ENCODE measurements at places on chromosomes 5 and 9.

GRCh38 chr5:149062371-149063016 lies 368 bp downstream of the SH3TC2 start:
- no peak for DNase-seq

GRCh38 chr5:160649304-160649703 lies 202.7 kb downstream of the ATP10B start:
- peak; percentile 16 for DNase-seq

DNA sequence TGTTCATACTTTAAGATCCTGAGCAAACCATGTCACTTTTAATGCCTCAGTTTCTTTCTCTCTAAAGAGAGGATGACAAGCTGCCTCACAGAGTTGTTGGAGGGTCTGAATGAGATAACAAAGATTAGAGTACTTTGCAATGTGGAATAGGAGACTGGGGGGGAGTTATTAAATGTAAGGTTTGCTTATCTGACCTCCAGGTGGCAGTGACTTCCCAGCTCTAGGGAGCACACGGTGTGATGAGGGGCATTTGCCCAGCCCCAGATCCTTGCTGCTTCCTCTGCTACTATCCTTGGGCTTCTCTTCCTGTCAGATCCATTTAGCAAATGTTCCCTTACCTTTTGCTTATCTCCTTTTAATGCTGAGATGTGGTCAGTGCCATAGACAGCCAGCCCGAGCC lies 30.7 kb downstream of the ENHO start:
- DNase-seq = peak; percentile 9

GRCh38 chr5:78574131-78574673 lies 74.4 kb downstream of the LHFPL2 start:
- DNase-seq = no peak

GRCh38 chr5:87686975-87687374 lies 274.2 kb upstream of the CCNH start:
- no peak for DNase-seq

DNA sequence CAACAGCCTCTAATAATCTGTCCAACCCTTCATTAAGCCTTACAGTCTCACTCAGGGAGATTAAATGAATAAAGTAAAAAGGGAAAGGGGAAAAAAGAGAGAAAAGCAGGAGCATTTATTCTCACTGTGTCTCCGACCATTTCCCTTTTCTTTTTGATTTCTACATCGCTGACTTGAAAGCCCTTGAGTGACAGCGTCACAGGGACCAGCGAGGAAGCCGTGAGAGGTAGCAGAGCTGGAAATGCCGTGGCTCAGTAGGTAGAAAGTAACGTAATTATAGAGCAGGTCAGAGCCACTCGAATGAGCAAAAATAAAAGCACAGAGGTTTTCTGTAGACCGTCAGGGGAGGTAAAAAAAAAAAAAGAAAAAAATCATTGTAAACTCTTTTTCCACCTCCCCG lies 52.4 kb downstream of the ASS1 start:
- no peak for DNase-seq

DNA sequence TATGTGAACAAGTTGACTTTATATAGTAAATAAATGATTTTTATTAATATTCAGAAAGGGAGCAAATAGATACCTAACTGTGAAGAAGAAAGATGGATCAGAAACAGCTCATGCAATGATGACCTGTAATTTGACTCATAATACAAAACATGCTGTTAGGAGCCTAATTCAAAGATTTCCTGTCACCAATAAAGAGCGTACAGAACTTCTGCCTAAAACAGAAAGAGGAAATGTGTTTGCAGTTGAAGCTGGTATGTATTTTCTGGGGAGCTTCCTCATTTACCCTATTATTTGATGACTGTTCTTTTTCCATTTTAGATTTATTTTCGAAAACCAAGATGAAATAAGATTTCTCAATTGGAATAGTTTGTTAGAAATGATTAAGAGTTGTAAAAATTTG lies 11.4 kb downstream of the YTHDC2 start:
- no peak for DNase-seq

- DNase-seq = no peak
These were observed 21.2 kb downstream of the ITK start for GRCh38 chr5:157201857-157202256.

GRCh38 chr5:103472830-103473229 lies 89.8 kb downstream of the NUDT12 start:
- DNase-seq = no peak

DNA sequence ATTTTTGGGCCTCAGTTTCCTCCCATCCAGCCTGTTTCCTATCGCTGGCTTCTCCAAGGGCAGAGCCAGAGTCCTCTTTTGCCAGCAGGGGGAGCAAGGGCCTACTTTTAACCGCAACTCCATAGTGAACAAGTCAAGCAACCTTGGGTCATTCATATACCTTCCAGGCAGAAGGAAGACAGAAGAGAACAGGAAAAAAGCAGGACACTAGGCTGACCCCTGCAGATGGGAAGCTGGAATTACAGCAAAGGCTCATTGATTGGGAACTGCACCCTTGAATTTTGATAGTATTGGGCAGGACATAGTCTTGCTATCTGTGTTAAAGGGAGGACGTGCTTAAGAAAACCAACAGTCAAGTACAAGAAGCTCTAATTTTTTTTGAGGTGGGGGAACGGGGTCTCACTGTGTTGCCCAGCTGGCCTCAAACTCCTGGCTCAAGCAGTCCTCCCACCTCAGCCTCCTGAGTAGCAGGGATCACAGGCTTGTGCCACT lies 30.1 kb downstream of the QRFP start:
- DNase-seq = peak; percentile 73

DNA sequence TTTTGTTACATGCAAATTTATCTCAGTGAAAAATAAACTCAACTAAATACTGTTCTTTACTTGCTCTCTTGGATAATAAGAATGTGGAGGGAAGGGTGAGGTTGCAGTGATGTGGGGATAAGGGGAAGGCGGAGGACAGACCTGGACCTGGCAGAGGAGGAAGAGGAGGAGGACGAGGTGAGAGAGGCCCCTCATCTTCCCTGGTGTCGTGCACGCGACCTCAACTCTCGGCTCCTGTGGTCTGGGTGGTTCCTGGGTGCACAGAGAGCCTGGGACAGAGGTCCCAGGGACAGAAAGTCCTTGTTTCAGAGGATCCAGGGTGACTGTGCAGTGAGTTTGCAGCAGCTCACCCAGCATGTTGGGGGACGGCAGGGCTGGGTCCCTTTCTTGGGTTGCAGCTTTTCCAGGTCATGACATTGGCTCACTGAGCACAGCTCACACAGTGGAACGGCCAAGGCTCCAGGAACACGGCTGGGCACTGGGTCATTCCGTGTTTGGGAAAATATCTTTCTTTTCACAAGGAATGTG lies 37.7 kb upstream of the LPCAT1 start:
- DNase-seq = no peak

DNA sequence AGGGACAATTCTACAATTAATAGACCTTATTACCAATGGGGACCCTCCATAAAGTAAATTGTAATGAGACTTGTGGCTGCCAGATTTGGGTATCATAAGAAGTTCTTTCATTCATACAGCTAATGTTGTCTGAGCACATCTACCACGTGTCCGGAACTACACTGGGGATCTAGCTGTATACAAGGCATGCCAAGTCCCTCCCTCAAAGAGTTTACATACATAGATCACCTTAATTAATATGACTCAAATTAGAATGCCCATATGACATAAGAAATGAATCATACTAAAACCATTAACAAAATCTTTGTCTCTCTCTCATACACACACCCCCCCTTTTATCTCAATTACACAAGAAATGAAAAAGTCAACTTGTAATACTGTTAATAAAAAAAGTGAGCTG lies 18.0 kb upstream of the NR4A3 start:
- no peak for DNase-seq

GRCh38 chr5:132776938-132777208 lies 166 bp downstream of the SEPTIN8 start:
- DNase-seq = no peak

- DNase-seq = peak; percentile 61
These were observed at the start of gene EXOC3 for GRCh38 chr5:442335-443238. Gene EXOC3 (plus strand): TSS chr5:443176. CDS start chr5:446206, 3,030 bp downstream.

- DNase-seq = no peak
These were observed 766.4 kb upstream of the WWC1 start for GRCh38 chr5:167525004-167525403.

- no peak for DNase-seq
These were observed 399.0 kb downstream of the LRRC70 start for GRCh38 chr5:62977661-62978060.

GRCh38 chr5:146642410-146642809 lies 126.4 kb upstream of the GPR151 start:
- no peak for DNase-seq

DNA sequence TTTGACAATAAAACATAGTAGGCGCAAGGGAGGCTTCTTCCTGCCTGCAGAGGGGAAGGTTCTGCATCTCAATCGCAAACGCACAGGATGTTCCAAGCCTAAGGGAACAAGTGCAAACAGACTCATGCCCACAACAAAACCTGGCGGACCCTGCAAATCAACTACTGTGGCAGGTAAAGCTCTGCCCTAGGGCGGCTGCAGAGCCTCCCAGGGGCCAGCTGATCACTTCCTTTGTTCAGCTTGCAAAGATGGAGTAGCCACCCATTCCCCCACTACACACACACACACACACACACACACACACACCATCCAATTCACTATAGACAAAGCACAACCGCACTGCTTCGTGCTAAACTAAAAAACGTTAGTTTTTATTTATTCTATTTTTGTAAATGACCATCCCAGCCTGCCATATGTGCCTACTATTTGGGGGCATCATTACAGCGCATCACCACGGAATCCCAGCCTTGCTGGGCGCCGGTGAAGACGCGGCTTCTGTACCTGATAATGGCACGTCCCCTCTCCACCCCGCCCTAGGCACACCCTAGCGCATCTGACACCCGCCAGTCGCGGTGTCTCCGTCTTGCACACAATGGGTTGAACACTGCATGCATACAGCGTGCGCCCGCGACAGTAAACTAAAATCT lies 57.6 kb downstream of the DPYSL3 start:
- DNase-seq = peak; percentile 52

GRCh38 chr5:80956272-80956671 lies 3.9 kb upstream of the RASGRF2 start:
- no peak for DNase-seq

GRCh38 chr9:22097707-22098106 lies 88.6 kb upstream of the CDKN2B start:
- no peak for DNase-seq

DNA sequence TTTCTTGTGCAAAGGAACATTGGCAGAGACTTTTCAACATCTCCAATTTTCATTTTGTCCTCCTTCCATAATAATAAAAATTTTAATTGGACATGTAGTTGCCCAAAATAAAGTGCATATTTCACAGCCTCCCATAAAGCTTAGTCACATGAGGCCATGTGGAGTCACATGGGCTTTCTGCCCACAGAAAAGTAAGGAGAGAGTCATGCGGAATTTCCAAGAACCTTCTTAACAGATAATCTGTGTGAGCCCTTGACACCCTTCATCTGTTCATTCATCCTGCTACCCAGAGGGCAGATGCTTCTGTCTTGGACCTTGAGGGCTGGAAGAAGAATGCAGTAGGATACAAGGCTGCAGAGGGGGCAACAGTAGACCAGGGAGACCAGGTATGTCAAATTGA lies 60.7 kb downstream of the APTX start:
- no peak for DNase-seq

- no peak for DNase-seq
These were observed 839.3 kb upstream of the ARRDC3 start for GRCh38 chr5:92222449-92222848.

DNA sequence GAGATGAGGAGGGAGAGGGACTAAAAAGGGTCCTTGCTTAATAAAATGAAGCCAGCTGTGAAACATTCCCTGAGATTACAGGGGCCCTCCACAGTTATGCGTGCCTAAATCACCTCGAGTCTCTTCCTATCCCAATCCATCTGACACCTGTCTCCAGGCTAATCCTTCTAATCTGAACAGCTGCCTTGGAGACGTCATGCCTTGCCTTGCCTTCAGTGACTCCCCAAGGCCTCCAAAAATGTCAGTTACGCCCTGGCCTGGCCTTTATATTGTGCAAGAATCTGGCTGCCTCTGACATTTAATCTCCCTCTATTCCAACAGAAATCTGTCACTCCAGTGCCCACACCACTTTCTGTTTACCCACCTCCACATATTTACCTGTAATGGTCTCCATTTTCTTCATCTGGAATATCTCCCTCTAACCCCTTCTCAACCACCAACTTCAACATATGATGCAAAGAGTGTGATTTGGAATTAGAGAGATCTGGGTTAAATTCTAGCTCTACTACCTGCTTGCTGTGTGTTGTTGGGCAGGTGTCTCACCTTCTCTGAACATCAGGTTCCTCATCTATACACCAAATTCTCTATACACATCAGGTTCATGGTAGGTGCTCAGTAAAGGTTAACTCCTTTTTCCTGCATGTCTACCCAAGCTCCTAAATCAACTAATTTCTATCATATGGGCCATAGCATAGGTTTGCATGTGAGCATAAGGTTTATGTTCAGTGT lies 57.9 kb downstream of the PTCD2 start:
- DNase-seq = no peak

DNA sequence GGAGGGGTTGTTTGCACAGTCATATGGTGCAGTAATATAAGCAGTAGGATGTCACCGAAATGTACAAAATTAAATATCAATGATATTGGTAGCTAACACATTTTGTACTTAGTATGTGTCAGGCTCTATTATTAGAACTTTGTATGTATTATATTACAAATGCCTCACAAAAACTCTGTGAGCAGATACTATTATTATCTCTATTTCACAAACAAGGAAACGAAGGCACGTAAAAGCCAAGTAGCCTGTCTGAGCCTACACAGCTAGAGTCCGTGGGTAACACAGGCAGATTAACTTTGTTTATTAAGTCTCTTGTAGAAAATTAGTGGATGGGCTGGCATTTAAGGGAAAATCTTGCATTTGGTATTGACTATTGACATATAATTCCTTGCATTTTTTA lies 284.3 kb upstream of the DAB2 start:
- DNase-seq = no peak

All from NCI-H1092 treated with DMSO at 0.1 percent for 48 hours (cell line).